ENCODE measurements at places on chromosomes 2 and 18.

DNA sequence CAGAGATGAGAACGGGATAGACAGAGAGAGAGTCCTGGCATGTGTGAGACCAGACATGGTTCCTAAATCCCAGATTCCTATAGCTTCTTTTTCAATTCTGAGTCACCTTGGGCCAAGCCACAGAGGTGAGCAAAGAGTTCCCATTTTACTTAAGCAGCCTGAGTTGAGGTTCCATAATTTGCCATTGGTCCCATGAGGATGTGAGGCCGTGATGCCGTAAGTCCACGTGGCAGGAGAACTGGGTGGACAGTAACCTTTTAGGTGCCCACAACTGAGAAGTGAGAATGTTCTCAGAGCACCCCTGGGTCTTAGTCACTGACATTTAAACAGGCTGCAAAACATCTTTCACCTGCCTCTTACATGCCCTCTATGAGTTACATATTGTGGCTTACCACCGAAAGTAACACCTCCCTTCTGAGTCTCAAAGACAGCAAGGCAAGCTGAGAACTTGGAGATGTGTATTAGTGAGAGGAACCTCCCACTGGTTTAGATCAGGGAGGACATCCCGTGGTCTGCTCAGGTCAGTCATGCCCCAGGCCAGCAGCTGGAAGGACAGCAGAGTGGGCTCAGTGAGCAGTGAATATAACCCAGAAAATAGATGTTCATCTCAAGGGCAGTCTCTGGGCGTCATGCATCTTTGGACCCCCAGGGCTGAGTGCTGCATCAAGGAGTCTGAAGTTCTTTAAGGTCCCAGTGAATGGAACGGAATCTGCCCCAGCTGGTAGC lies 127.9 kb upstream of the LGALSL start:
- no peak for DNase-seq

GRCh38 chr18:34626404-34627136 lies 83.5 kb upstream of the DTNA start:
- no peak for DNase-seq

DNA sequence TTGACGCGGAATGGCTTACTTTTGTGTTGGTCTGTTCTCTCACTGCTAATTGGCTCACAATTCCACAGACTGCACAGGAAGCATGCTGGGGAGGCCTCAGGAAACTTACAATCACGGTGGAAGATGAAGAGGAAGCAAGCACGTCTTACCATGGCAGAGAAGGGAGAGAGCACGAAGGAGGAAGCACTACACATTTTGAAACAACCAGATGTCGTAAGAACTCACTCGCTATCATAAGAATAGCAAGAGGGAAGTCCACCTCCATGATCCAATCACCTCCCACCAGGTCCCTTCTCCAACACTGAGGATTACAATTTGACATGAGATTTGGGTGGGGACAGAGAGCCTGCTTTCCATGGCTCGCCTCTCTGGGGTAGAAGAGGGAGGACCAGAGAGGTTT lies 106.2 kb downstream of the KCNF1 start:
- DNase-seq: no peak

GRCh38 chr2:186575302-186575701 lies 14.6 kb upstream of the ITGAV start:
- peak; percentile 62 for DNase-seq

GRCh38 chr2:121897335-121897970 lies 142.0 kb downstream of the TSN start:
- peak; percentile 56 for DNase-seq

DNA sequence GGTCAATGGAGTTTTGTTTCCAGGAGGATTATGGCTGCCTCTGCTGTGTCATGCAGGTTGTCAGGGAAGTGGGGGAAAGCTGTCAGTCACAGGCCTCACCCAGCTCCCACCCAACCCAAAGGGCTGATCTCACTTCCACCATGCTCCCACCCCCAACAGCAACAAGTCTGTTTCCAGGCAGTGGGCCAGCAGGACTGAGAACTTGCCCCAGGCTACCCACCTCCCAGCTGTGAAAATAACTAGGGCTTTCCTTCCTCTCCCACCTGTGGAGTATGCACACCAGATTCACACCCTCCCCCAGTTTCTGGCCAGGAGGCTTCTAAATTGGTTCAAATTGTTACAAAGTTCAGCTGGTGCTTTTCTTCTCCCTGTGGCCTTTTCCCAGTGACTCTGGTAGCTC lies 95.6 kb upstream of the ACVR1 start:
- DNase-seq: no peak

GRCh38 chr2:95234286-95234785 lies 27.0 kb downstream of the ZNF892 start:
- no peak for DNase-seq

- DNase-seq: no peak
Observed at GRCh38 chr2:73258913-73259215, 24.8 kb downstream of the CCT7 start.

DNA sequence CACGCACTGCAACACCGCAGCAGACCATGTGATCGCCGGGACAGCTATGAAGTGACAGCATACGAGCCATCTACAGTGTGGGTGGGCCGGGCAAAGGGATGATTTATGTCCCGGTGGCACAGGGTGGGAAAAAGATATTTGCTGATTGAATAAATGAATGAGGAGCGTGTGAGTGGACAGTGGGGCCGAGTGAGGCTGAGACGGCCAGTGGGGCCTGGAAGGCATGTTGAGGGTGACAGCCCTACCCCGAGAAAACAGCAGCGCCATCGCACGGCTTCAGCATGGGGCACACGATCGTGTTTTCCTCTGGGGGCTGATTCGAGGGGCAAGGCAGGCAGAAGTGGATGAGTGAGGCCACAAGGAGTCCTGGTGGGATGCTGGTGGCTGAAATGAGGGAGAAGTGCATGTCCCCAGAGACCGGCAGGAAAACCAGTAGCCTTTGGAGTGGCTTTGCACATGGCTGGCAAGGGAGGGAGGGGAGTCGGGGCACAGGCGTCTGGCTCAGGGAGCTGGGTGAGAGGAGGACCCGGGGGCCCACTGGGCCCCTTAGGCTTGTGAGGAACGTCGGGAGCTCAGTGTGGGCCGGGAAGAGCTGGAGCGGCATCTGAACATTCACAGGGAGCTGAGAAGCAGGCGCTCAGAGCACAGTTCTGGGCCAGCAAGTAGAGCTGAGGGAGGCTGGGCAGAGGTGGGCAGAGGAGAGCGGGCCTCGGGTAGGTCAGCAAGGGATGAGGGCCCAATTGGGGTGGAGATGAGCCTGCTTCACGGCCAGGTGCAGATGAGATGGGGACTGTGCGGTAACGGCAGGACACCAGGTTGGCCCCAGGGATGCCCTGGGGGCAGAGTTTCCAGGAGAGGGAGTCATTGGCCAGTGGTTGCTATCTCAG lies 32.1 kb upstream of the MAL start:
- DNase-seq: no peak

DNA sequence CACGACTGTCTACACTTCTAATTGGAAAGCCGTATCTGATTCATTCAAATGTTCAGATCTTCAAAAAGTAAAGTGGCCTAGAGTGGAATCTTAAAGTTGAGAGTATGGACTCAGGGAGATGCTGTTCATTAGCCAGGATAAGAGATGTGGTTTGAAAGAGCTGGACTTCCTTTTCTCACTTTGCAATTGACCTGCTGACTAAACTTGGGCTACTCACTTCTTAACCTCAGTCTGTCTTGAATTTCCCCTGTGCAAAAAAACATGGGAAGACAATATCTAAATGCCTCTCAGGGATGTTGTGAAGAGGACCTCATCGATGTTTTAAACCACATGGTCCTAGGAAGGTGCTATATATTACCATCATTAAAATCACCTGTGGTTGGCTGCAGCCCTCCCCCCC lies 64.1 kb downstream of the BCL2 start:
- DNase-seq: no peak

DNA sequence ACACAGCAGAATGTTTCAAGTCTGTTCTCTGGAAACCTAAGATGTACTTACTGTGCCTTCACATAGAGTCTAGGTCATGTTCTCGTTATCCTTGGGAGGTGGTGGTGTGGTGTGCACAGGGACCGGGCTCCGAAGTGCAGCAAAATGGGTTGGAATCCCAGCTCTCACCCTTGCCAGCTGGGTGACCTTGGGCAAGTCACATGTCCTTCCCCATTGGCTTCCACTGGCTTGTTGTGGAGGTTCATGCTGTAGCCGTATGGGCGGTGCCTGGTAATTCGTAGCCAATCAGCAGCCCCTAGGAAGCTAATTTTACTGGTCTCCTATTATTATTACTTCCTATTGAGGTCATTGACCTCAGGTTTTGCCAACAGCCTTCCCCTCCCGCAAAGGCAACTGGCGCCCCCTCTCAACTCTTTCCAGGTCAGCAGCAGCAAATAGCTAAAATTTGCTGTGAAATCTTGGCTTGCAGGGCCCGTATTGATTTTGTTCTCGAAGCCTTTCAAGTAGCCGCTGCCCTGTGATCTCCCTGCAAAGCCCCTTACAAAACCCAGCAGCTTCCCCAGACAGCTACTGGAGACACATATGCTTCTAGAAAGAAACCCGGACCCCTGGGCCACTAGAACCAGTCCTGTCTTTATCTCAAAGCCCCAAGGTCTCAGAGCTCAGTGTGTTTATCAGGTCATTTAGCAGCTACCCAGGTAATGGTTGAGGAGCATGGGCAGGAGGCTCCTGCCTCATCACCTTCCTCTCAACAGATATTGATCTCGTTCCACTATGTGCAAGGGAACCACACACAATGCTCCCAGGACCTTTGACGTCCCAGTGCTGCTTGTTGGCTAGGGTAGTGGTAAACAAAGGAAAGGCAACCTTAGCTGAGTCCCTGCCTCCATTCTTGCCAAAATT lies 66.5 kb upstream of the SLC1A4 start:
- no peak for DNase-seq

- DNase-seq: no peak
Observed at GRCh38 chr2:40935349-40935748, 483.5 kb upstream of the SLC8A1 start.

DNA sequence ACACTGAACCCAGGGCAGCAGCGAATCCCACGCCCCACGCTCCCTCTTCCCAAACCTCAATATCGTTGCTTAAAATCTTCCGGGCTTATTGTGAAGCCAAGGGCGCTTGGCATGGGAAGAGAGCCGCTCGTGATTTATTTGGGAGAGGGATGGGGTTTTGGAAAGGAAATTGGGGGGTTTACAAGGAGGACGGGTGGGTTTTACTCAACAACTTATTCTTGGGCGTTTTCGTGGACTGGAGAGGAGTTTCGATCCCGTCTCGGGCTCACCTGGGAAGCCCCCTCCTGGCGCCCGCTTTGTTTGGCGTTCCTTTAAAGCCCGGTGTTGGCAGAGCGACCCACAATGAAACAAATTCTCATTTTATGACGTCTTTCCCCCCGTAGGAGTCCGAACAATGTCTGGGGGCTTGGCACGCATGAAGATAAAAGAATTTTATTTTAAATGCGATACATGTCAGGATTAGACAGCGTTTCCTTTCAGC lies 135.3 kb downstream of the INSIG2 start:
- DNase-seq: no peak

DNA sequence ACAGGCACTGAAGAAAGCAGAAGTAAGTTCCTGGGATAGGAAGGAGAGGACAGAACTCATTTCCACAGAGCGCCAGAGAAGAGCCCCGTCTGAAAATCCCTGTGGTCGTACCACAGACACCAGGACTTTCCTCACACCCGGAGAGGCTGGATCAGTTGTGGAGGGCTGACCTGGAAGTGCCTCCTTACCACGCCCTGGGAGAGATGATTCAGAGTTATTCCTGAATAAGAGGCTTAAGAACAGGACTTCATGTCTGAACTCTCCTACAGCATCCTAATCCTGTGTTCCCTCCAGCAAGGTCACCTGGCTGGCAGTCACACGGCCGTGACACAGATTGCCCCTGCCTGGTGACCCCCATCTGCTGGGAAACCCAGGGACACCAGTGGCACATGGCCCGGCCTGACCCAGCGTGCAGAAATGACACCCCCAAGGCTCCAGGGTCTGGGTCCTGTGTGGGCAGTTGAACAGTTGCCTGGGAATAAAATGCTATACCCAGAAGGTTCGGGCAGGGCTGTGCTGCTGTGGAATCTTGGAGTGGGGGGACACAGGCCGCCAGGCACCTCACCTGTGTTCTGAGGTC lies 105.9 kb downstream of the PXDN start:
- DNase-seq: no peak

- no peak for DNase-seq
Observed at GRCh38 chr18:48553236-48553635, 14.4 kb downstream of the CTIF start.

- no peak for DNase-seq
Observed at GRCh38 chr18:49183921-49184320, 233.2 kb upstream of the SMAD7 start.

DNA sequence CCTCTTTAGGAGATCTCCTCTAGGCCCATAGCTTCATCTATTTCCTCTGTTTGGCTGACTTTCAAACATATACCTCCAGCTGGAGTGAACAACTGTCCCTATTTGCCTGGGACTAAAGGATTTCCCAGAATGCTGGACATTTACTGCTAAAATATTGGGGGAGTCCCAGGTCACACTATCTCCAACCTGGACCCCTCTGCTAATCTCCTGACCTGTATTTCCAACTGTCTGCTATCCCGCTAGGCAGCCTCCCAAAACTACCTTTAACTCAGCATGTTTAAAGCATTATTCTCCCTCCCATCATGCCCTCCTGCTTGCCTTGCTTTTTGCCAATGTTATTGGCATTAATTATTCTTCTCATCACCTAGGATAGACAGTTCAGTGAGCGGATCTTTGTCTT lies 77.1 kb downstream of the THADA start:
- DNase-seq: no peak

GRCh38 chr2:174632841-174633622 lies 35.4 kb upstream of the WIPF1 start:
- no peak for DNase-seq

- no peak for DNase-seq
Observed at GRCh38 chr2:112607680-112608438, 23.4 kb downstream of the CHCHD5 start.

DNA sequence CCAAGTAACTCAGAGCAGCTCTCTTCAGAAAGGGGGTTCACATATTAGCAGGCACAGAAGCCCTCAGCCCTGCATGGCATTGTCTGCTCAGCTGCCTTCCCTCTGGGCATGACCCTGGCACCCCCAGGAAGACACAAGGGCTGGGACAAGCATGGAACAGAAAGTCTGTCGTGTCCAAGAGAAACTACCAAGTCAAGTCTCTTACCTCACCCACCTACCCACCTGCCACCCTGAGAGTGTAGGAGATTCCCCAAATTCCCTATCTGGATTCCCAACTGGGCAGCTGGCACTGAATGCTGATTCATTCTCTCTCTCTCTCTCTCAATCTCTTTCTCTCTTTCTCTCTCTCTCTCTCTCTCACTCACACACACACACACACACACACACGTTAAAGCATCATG lies 21.6 kb downstream of the SMAD7 start:
- DNase-seq: no peak
